ENCODE measurements at places on chromosomes 2 and 18.

DNA sequence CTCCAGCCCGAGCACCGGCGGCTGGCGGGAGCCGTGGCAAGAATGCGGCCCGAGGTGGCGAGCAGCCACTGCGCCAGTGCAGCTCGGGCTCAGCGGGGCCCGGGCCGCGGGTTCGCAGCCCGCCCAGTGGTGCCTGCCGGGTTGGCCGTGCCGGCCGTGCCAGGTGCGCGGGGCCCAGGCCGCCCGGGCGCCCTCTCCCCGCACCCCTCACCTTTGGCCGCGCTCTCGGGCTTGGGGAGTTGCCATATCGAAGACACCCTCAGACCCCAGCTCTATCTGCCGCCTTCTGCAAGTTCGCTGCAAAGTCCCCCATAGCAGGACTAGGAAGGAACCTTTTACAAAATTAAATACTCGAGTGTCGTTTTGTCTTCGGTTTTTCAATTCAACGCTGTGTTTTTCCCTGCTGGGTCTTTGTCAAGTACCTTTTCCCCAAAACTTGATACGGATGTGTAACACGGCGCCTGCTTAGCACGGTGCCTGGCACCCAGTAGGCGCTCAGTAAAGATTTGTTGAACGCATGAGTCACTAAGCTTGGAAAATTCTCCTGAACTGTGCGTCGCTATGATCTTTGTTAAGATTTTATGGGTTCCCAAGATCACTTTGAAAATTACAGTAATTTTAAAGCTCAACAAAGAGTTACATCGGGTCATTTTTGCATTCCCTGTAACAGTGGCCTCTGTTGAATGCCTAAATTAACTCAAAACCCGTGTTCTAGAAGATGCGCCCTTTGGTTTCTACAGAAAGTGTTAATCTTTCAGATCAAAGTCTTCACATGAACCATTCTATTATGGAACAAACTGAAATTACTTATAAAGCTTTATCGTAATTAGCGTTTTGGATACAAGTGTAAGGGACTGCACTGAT is 750 bp downstream of the STRADB start:
- no peak for DNase-seq

DNA sequence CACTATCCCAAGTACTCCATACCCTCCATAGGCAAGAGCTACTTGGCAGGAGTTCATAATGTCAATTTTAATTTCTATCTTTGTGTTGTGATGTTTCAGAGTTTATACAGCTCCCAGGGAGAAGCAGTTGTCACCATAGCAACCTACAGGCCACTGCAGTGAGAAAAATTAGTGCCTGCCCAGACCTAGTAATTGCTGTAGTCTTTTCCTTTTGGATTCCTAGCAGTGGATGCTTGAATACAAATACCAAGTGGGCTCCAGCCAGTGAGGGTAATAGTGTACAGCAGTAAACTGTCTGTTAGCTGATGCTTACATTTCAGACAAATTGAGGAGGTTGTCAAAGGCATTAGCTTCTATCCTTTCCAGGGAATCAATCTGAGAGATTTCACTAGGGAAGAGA is 26.7 kb downstream of the LHCGR start:
- no peak for DNase-seq

DNA sequence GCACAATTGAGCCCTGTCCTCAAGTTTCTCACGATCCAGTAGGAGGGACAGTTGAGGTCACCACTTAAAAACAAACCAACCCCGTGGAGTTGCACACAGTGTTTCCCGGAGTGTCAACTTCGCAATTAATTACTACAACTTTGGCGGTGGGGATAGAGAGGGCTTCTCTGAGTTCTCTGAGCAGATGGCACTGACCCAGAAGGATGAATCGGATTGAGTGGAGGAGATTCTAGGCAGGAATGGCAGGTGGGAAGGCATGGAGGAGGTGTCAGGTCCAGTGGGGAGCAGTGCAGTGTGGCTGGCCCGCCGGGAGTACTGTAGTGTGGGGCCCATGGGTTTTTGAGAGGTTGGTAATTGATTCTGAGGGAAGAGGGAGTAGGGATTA is 12.0 kb downstream of the SIX3 start:
- DNase-seq, result no peak

DNA sequence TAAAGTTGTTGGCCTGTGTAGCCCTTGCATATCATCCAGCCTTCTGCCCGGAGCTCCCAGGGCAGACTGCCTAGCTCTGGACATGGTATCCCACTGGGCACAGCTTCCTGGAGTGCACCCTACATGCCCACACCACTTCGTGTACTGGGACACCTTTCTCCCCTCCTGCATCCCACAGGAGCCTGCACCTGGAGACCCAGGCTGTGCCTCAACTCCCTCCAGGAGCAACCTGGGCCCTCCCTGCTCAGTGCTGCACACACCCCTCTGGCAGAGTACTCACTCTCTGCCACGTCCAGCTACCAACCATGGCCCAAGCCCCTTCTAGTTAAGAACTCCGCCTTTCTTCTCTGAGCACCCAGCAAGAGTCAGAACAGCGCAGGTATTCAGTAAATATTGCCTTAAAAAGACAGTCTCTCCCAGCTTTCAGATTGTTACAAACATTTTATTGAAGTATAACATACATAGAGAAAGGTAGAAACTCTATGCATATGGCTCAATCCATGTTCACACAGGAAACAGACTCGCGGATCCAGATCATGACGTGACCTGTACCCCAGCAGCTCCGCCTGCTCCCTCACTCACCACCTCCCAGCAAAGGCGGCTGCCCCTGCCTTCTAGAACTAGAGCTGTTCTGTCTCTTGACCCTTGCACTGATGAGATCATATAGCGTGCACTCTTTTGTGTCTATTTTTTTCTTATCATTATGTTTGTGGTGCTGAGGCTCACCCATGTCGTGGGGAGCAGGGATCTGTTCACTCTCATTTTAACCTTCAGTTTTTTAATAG is 98.4 kb upstream of the MYCN start:
- DNase-seq, result no peak

DNA sequence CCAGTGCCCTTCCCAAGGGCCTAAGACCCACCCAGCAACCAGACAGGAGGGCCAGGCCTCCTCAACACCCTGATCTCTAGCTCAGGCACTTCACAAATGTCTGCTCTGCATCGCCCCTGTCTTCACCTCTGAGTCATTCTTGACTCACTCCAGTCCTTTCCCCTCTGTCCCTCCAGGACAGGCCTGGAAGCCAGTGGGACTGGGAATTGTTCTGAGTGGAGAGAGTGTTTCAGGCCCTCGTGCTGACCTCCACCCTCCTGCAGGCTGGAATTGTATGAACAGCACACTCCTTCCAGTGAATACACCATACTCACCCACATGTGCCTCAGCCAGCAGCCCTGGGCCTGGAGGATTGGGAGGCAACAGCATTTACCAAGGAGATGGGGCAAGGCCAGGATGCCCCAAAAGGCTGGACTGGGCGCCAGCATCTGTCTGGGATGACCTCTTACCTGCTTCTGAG is 304.2 kb downstream of the CYP26B1 start:
- no peak for DNase-seq

DNA sequence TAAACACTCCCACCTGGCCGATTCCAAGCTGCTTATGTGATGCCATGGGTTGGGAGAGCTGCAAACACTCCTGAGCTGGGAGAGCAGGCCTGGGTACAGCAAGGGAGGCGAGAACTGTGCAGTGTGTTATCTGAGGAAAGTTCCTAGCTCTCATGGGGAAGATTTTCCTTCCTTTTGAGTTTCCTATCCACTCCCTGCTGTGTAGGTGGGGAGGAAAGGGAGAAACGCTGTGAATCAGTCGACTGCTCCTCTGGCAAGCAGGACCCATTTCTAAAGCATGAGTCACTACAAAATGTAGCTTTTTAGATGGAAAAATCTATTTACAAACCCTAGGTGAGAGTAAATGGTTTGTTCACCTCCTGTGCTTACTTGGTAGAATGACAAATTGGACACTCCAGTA is 80.4 kb downstream of the SH3RF3 start:
- no peak for DNase-seq
